ENCODE measurements at places on chromosomes 11 and 22. TPM values are rescaled to one million over a fixed set of nuclear protein-coding genes. Genes with fewer than 3 reads are reported as not detected.

GRCh38 chr11:111372538-111372937 lies 6.5 kb downstream of the POU2AF1 start:
- DNase-seq, result no peak

DNA sequence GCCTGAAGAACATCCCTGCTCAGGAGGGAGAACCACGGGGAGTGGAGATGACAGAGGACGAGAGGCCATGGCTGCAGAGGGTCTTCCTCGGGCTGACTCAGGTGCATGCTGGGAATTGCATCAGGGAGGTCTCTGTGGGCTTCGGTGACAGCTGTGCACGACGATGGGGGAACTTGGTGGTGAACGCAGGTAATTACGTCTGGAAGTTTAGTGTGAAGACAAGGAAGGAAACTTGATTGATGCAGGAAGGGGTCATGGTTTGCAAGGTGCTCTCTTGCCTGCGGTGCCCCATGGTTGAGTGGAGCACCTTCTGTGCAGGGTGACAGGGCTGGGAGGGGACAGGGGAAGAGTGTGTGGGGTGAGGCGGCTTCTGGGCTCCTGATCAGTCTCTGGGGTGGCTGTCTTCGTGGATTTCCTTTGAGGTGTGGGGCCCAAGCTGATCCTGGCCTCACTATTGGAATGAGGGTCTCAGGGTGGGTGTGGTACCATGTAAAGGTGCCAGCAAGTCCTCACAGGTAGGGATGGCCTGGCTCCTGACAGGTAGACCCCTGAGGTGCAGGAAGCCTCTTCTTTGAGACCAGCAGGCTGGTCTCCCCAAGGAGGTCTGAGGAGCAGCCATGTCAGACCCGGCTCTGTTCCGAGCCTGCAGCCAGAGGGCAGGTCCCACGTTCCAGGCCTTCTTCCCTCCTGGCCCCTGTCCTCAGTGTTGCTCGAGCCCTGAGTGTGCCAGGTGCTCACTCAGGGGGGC lies 1020.1 kb downstream of the TBC1D22A start:
- no peak for DNase-seq

The JHY gene
- total RNA-seq, result 5.5 TPM

The TRIM64 gene
- not detected for total RNA-seq

- DNase-seq, result no peak
Observed at GRCh38 chr22:49148895-49149418, 678.7 kb downstream of the BRD1 start.

DNA sequence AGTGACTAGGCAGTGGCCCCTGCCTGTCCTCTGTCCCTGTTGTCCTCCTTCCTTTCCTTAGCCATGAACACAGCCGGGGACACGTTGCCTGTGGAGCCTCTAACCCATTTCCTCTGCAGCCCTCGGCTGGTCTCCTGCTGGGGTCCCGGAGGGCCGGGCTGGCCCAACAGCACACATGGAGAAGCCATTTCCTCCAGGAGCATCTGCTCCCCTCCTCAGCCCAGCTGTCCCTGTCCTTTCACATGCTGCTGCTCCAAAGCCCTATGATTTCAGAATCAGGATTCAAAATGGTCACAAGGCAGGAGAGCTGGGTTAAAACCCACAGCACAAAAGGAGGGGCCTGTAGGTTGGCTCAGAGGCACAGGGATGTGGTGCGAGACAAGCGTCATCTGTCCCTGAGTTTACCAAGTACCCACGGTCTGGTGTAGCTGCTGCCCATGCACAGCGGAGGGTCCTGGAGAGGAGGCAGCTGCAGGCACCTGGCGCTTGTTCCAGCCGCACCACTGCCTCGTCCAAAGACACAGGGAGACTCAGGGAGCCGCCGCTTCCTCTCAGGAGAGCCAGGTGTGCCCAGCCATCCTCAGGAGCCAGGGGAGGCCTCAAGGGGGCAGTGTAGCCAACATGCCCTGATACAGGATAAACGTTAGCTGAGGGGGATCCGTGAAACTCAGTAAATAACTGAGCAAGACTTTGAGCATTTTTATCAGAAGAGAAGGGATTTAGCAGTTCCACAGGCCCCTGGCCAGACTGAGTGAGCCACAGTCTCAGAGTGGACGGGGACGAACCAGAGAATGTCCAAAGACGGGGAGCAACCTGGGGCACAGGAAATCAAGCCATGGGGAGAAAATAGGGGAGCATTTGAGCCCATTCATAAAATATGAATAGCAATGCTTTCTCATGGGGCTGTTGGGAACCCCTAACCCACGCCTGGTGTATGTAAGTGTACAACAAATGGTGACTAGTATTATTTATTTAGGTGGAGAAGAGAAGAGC lies 3.9 kb upstream of the VSIG10L2 start:
- DNase-seq, result peak; percentile 78

All from right cardiac atrium (tissue), 5 donors.